ENCODE measurements at places on chromosomes 6 and 20.

DNA sequence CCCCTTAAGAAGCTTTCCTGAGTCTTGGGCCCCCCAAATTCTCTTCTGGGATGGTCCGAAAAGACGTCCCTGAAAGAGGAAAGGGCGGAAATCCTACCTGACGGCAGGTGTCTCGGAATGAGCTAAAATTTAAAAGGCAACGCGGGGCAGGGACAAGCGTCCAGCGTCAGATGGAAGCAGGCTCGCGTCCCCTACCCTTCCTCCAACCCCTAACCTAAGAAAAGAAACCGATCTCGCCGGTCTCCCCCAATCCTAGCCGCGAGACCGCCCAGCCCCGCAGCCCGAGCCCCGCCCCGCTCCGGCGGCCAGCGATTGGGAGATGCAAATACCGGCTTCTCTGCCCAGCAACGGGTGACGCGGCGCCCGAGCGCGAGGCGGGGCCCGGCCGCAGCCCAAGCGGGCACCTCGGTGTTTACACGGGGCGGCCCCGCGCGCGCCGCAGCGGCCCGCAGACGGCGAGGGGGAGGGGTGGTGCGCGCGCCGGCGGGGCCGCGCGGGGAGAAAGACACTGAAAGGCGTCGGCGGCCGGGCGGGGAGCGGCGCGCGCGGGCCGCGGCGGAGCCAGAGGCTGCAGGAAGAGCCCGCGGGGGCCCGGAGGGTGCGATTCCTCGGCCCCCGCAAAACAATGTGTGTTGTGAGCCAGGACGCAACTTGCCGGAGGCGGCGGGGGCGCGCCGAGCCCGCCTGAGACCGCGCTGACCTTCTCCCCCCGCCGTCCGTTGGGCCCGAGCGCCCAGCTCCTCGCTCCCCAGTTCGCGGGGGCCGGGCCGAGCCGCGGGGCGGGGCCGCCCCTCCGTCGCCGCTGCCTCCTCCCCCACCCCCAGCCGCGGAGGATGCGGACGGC, at the start of gene SOX12:
TSS of gene SOX12 (plus strand) at position 508 of the 844 bp plus-strand sequence. CDS start 373 bp downstream, outside the sequence.
- DNase-seq, result peak; percentile 98

- DNase-seq, result no peak
Measured at GRCh38 chr20:51703400-51704287, 64.5 kb downstream of the ATP9A start.

- peak; percentile 58 for DNase-seq
Measured at GRCh38 chr6:13615792-13616120, 621 bp downstream of the NOL7 start.

- no peak for DNase-seq
Measured at GRCh38 chr6:72553531-72554511, 68.0 kb upstream of the KCNQ5 start.

- DNase-seq, result no peak
Measured at GRCh38 chr6:127188744-127189143, 70.3 kb downstream of the RSPO3 start.

GRCh38 chr20:1418350-1418749, 25.5 kb upstream of the FKBP1A start:
- no peak for DNase-seq

DNA sequence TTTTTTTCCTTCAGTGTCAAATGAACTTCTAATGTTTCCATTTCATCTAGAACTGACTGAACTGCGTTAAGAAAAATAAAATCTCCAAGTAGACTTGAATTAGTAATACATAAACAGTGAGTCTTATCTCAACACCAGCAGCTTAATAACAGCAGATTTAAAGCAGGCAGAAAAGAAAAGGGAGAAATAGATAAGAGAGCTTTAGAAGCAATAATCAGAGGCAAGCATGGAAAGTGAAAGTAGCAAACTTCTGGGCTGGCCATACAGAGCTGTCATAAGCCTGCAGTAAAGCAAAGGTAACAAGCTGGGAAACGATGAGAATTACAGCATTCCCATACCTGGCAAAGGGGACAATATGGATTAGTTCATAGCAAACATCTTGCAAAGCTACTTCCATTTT, 16.9 kb upstream of the ANGPT4 start:
- DNase-seq, result no peak

- DNase-seq, result no peak
Measured at GRCh38 chr20:15446373-15446772, 1109.0 kb upstream of the FLRT3 start.

DNA sequence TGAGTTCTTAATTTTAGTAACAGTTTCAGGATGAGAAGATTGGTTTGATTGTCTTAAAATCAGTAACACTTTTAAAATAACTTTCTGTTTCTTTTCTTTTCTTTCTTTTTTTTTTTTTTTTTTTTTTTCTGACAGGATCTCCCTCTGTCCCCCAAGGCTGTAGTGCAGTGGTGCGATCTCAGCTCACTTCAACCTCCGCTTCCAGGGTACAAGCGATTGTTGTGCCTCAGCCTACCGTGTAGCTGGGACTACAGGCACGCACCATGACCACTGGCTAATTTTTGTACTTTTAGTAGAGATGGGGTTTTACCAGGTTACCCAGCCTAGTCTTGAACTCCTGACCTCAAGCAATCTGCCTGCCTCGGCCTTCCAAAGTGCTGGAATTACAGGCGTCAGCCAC, 33.7 kb upstream of the KCNQ5 start:
- no peak for DNase-seq
